Pons (tissue), 1 donor: ENCODE measurements at places on chromosomes 12 and 14.

GRCh38 chr12:54017027-54017788, 8.4 kb downstream of the HOXC8 start:
- DNase-seq: no peak

DNA sequence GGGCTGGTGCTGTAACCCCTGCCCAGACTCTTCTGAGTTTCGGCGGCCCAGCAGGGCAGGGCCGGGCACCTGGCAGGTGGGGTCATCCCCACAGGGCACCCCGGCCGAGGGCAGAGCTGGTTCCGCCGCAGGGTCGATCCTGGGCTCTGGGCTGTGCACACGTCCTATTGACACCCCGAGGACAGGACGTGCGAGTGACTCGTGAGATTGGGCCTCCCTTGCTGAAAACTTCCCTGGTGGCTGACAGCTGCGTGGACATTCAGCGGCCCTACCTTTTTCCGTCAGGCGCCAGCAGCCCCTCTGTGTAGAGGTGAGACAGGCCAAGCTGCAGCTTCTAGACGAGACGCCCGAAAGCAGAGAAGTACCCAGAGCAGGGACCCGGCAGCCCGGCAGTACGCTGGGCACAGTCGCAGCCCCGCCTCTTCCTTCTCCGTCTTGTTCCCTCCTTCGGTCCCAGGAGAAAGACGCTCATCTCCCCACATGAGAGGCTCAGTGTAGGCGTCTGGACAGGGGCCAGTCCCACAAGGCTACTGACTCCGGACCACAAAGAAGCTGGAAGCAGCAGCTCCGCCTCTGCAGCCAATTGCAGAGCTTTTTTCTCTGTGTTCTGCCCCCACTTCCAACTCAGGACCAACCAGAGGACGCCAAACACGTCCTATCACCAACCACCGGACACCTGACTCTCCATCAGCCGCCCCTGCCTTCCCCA, at the start of gene LRCOL1:
LRCOL1 (minus strand) TSS at position 532 of the 709 bp plus-strand sequence. CDS start 4,331 bp downstream, outside the sequence.
- DNase-seq: no peak

- DNase-seq: peak; percentile 80
Observed at GRCh38 chr14:68788996-68789820, 3.7 kb downstream of the ZFP36L1 start.

DNA sequence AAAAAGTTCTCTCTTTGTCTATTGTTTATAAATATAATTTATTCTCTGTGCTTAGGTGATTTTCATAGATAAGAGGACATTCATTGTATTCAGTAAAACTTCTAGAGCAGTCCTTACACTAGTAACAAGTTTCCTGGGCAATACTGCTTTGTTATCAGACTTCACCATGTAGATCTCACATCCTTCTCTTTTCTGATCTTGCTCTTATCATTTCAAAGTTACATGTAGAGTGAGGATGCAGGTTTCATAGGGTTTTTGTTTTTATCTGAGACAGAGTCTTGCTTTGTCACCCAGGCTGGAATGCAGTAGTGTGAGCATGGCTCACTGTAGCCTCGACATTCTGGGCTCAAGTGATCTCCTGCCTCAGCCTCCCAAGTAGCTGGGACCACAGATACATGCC, 789.5 kb downstream of the DIO2 start:
- no peak for DNase-seq

GRCh38 chr12:42960087-42960527, 370.6 kb upstream of the PRICKLE1 start:
- no peak for DNase-seq

DNA sequence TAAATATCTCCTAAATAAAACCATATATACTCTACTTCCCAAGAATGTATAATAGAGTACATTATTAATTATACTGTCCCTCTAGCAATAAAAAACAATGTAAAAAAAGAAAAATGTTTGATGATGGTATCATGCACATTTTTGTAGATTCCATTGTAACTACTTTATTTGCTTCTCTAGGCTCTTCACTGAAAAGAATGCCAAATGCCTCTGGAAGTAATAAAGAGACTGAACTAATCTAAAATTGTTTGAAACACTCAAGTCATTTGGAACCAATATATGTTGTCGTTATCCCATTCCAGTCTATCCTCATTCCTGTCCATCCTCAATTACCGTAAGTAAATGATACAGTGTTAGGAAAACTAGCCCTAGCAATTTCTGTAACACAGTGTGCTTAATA, 233.6 kb downstream of the C12orf50 start:
- DNase-seq: no peak

DNA sequence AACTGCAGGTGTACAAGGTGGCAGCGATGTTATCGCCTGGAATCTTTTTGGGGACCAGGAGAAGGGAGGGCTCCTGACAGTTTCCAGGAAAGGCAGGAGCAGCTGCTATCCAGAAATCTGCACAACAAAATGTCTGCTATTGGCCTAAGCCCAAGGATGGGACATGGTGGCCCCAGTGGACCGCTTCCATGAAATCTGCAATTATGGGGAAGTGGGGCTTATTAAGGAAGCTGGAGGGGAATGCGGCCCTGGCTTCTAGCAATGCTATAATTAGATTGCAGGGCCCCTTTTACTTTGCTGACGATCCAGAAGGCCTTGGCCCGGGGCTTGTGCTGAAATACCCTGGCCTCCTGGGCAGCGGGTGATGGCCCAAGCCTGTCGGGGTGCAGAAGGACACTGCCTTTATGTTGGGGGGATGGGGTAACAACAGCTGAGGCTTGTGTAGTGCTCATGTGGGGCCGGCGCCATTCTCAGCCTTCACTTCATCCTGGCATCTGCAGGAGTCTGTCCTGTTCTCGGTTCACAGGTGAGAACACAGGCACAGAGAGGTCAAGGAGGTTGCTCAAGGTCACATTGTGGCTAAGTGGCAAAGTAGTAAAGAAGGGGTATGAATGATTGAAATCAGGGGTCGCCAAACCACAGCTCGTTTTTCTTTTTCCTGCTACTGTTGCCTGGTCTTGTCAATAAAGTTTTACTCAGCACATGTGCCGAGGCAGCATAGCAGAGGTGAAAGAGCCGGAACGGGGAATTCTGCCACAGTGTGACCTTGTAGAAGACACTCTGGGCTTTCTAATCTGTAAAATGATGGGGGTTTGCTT, 153.5 kb downstream of the RBM19 start:
- no peak for DNase-seq

GRCh38 chr14:67513631-67514108, 19.4 kb upstream of the PLEKHH1 start:
- peak; percentile 54 for DNase-seq

GRCh38 chr14:68088451-68088854, 268.9 kb downstream of the RAD51B start:
- no peak for DNase-seq

DNA sequence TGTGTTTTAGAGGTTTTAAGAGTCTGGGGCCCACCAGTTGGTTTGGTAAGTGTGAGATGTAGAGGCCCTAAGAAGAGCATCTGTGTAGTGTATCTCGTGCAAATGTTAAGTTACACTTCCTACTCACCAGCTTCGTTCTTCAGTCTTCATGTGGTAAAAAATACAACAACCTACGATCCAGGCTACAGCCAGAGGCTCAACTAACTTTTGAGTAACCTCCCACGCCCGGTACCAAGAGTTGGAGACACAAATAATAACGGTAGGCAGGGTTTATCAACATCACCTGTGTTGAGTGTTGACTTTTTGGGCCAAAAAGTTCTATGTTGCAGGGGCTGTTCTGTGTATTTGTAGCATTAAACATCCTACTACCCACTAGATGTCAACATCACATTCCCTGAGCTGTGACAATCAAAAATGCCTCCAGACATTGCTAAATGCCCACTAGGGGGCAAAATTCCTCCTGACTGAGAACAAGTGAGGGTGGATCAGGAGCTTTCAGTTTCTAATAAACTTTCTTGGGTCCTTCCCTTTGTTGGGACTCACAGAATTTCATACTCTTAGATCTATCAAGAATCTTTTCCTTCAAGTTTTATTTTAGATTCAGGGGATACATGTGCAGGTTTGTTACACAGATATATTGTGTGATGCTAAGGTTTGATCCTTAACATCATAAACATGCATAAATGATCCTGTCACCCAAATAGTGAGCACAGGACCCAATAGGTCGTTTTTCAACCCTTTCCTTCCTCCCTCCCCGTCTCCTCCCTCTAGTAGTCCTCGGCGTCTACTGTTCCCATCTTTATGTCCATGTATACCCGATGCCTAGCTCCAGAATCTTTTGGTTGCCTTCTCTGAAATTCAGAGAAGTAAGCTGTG, 94.7 kb downstream of the SLC2A13 start:
- DNase-seq: peak; percentile 92
